Renal cortex interstitium (tissue), 15 donors: ENCODE measurements at places on chromosomes 6 and 20.
A peak's percentile ranks its signal among the peaks of the same experiment; 100 is the strongest.

- no peak for DNase-seq
Observed at GRCh38 chr6:119313937-119314884, 35.4 kb downstream of the MAN1A1 start.

GRCh38 chr20:56582542-56582941 is 46.6 kb upstream of the TFAP2C start:
- no peak for DNase-seq

DNA sequence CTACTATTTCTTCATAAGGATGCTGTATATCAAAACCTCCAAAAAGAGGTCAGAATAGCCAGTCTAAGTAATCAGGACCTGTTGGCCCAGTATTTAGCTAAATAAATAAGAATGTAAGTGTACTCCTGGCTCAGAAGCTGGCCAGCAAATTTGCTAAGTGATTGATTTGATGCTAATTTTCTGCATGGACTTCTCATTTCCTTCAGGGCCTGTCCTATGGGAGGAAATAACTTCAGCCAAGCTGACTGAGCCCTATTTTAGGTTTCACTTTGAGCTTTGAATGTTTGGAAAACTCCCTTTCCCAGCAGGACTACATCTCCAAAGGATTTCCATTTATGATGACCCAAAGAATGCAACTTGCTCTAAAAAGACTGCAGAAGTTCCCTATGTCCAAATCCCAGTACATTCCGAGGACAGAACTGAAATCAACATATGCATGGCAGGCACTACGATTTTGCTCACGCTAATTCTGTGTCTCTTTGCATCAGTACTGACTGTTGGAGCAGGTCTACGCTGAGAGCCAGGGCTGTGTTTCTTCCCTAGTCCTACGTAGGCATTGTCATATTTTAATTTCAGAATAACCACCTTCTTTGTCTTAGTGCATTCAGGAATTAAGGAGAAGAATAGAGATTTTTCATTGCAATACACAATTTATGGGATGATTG is 441.4 kb upstream of the PLCB4 start:
- peak; percentile 29 for DNase-seq

- DNase-seq = no peak
Observed at GRCh38 chr20:58854638-58855471, 2.3 kb downstream of the GNAS start.

GRCh38 chr20:44544263-44544662 is 22.4 kb upstream of the SERINC3 start:
- no peak for DNase-seq

- DNase-seq = no peak
Observed at GRCh38 chr20:14727485-14728150, 390.2 kb upstream of the FLRT3 start.

DNA sequence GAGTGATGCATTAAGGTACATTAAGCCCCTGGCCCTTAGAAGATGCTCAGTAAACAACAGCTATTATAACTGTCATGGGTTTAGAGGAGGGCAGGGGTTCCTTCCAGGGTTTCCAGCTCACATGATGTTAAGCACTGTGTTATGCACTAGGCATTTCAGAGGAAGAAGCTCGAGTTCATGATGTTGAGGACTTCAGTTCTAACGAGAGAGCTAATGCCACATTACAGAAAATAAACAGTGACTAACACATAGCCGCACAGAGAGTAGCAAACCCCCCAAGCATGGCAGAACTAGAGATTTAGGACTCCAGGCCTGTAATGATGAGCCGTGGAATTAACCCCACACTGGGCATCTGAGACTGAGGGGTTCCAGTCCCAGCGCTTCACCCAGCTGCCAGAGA is 105.2 kb downstream of the UNC5CL start:
- DNase-seq = no peak

GRCh38 chr6:53029257-53029656 is 34.2 kb upstream of the GSTA4 start:
- DNase-seq = no peak

GRCh38 chr6:140744659-140745320 is 1370.3 kb upstream of the CITED2 start:
- DNase-seq = no peak

DNA sequence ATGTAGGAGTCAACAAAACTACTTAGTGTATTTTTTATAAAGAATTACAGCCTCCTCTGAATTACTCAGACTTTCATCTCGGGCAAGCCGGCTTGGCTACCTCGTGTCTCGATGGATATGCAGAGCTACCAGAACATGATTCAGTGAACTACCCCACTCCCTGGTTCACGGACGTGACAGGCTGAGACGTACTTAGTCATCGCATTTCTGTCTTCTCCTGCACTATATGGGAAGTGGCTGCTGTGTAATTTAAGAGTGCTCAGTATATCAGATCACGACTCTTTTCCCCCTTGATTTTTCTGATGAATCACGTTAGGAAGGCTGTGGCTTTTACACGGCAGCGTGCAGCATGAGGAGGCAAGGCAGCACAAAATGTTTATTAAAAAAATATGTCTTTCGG is 302.7 kb upstream of the ZFP64 start:
- no peak for DNase-seq

GRCh38 chr6:129981598-129981997 is 36.8 kb upstream of the L3MBTL3 start:
- DNase-seq = no peak

DNA sequence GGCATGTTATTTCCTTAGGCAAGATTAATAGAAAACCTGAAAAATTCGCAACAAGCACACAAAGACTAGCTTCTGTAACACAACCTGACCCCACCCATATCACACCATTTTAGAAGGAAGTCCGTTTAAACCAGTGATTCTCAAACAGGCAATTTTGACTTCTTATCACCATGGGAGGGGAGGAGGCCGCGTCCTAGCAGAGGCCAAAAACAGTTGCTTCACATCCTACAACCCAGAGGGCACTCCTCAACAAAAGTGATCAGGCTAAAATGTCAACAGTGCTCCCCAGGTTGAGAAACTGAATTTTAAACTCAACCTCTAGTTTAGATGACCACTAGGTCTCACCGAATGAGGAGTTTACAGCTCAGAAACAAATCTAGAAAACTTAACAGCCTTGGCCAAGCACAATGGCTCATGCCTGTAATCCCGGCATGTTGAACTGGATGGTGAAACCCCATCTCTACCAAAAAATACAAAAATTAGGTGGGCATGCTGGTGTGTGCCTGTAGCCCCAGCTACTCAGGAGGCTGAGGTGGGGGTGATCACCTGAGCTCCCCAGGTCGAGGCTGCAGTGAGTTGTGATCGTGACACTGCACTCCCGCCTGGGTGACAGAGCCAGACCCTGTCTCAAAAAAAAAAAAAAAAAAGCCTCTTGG is 3.4 kb downstream of the SNX5 start:
- DNase-seq = no peak

GRCh38 chr6:527989-528673 is 128.8 kb downstream of the HUS1B start:
- no peak for DNase-seq

GRCh38 chr20:10240655-10241054 is 22.0 kb downstream of the SNAP25 start:
- no peak for DNase-seq

DNA sequence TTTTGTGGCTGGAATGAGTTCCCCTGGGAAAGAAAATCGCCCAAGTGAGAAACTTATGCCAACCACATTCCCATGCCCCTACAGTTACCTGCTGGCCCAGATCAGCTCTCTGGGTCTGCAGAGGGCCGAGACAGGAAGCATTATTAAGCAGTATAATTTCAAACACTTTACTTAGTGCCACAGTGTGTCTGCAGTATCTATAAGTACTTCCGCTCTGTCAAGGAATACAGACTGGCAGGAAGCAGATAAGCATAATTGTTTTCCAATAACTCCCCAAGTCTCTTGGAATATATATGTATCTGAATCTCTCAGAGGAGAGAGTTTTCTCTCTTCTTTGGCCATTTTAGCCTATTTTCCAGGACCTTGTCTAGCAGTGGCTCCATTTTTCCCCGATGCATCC is 24.9 kb downstream of the SAYSD1 start:
- DNase-seq = no peak

DNA sequence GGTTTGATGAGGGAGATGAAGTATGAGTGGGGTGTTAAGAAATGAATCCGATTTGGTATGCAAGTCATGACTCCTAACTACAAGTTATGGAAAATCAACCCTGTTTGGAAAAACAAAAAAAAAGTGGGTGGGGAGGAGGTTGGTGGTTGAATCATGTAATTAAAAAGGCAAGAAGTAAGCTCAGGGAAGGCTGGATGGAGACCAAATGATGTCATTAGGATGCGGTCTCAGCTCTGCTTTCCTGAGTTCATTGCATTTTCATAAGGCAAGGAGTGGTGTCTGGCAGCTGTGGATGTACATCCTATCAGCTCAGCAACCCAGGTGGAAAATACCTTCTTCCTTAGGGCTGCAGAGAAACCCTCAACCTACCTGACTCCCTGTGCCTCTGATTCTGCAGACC is 60.4 kb upstream of the AKAP12 start:
- DNase-seq = no peak

- DNase-seq = no peak
Observed at GRCh38 chr6:38552121-38552520, 87.6 kb downstream of the BTBD9 start.

- no peak for DNase-seq
Observed at GRCh38 chr20:7859356-7859802, 80.9 kb downstream of the HAO1 start.

DNA sequence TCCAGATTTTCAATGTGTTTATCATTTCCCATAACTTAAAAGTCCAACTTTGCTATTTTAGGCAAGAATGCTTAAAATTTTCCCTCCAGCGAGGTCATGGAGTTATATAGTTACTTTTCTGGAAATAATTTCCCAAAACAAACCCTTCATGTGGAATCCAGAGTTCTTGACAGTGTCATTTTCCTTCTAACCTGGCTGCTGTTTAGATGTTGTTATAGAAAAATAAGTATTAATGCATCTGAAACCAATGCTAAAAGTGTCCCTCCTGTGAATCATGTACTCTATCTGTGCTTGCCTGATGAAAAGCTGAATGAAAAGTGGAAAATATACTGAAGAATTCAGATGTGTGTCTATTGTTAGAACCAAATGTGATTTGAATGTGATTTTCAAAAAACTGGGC is 245.3 kb upstream of the HSF2 start:
- DNase-seq = no peak

- DNase-seq = no peak
Observed at GRCh38 chr6:18413381-18413780, 26.2 kb downstream of the RNF144B start.

DNA sequence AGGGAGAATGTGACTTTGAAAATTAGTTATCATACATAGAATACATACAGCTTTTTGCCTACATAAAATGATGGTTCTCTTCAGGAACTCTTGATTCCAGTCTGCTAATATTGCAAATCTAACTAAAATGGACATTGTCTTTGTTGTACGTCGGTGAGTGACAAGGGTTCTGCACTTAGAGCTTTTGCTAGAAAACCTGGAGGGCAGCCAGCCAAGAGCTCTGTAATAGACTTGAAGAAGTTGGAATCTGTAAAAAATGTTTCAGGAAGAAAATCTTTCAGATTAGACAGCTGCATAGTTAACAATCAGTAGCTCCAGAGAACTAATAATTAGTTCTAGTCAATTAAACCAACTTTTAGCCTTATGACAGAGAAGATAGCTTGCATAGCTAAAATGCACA is 138.3 kb downstream of the FLRT3 start:
- DNase-seq = peak; percentile 4

GRCh38 chr6:73367761-73368355 is 1.8 kb downstream of the OOEP start:
- DNase-seq = no peak

DNA sequence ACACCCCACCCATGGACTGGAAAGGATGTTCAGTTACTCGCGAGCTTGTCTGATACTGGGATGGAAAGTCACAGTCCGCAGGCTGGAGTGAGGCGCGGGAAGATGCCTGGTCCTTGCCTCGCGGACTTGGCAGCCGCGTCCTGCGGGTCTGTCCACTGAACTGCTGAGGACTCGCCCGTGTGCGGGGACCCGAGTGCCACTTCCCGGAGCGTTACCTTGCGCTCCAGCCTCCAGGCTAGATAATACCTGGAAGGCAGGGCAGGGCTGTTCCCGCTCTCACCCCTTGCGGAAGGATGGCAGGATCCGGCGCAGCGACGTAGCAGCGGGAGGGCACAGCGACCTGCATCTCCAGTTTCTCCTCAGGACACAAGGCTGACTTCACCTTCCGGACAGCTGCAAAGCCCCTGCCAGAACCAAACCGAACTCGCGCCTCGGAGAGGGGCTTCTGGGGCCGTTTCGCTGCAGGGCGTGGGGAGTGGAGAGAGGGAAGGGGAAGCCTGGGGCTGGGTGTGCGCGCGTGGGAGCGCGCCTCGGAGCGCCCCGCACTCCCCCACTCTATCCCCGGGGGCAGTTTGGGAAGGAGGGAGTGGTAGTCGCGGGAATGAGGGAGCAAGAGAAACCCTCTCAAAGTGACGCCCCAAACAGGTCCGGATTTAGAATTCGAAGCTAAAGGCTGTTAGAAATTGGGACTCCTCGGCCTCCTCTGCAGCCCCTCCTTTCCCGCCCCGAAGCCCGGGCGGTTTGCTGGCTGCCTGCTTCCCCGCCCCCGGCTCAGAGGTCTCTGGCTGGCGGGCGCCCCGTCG is at the start of gene KCNQ5:
Gene KCNQ5 (plus strand): TSS at position 774 of the 803 bp plus-strand sequence.
- DNase-seq = no peak

GRCh38 chr6:89553431-89553830 is 85.1 kb downstream of the LYRM2 start:
- DNase-seq = no peak

DNA sequence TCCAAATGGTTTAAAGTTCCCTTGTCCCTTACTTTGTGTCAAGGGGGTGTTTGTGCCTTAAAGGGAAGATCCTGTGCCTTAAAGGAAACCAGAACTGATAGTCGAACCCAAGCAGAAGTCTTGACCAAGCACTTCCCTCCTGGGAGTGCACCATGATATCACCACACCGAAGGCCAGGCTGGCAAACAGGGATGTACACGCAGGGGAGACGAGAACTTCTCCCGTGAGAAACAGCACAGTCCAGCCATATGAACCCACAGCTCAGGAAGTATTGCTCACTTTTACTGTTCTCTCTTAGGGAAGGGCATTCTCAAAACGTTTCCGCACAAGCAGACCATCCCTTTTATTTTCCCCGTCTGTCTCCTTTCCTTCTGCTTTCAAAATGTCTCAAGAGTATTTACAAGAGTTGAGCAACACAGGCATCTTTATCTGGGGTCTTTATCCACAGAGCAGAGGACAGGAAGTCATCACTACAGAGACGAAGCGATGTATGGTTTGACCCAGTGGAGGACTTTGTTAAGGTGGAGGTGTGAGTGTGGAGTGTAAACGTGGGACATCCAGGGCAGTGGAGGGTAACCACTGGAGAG is 12.8 kb upstream of the SERPINB1 start:
- DNase-seq = no peak

DNA sequence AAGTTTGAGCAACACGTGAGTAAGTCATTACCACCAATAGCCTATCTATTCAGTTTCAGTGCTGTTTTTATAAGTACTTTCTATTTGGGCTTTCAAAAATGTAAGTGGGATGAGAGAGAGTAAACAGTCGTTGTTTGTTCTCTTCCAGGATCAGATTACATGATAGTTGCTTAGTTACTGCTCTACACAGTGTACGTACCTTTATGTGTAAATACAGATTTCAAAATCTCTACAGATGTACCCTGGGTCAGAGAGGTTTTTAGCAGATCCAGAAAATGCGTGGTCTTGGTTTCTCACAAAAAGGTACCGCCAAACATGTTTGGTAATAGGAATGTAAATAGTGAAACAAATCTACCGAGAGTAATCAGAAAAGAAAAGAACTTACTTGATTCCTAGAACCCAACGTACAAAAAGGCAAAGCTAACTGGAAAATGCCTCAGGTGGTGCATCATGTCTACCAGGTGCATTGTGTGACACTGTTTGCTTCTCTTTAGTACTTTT is 421.1 kb downstream of the BCKDHB start:
- no peak for DNase-seq

GRCh38 chr6:71130277-71130676 is 158.3 kb upstream of the OGFRL1 start:
- DNase-seq = no peak
